Astrocyte of the cerebellum (primary cell): ENCODE measurements at places on chromosomes 11 and 22.

- DNase-seq = no peak
These were observed 17.0 kb downstream of the YDJC start for GRCh38 chr22:21612858-21613257.

- DNase-seq = no peak
These were observed 54.1 kb upstream of the WNT7B start for GRCh38 chr22:46031066-46031465.

DNA sequence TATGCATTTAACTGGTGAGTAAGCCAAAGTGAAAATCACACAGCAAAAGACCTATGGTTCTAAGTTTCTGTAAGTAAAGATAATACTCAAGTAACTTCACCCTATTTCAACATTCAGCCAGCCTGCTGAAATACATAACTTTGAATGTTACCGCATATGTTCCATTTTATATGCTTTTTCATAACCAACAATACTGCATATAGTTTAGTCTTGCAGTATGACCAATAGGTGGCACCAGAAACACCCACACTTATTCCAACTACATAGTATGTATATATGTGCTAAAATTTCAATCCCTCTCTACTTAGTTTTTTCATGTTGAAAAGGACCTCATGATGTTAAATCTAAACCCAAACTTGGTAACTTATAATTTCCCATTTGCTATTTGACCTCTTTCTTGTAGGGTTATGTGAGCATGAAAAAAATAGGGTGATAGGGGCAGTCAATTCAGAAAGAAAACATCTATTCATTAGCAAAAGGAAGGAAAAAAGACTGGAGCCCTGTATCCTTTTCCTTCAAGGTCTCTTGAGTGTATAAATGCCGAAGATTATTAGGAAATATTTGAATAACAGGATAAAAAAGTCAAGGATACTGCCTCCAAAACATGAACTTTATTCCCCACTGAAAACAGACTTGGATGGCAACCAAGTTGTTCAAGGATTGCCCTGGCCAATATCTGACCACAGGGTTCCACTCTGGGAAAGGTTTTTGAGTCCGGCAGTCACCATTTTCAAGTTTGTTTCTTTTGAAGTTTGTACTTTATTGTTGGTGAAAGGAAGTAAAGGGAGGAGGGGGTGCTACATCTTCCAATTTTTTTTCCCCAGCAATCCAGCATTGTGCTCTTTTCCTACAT is 23.8 kb upstream of the FZD4 start:
- peak; percentile 42 for DNase-seq

DNA sequence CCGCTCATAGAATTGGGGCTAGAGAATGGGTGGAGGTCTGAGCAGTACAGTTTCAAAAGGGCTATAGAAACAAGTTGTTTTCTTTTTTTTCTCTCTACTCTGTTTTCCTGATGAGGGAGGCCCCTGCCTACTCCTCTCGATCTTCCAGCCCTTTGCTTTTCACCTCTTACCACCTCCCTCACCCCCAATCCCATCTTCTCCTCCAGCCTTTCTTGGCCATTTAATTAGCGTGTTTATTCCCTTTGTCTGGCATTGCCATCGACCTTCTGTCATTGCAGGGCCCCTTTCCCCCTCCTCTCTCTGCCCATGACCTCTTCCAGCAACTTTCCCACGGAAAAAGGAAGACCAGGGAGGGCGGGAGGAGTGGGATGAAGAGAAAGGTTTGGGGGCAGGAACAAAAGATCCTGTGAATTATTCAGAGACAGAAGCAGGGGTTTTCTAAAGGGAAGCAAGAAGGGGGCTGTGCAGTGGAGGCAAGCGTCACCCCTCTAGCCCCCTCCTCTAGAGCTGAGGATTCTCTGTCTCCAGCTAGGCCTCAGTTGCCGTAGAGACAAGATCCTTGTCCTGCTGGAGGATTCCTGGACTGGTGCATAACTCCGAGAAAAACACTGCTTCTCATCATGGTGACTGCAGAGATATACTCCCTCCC is 12.9 kb downstream of the DTX4 start:
- DNase-seq = no peak

GRCh38 chr22:44168206-44168605 is 12.5 kb upstream of the PARVG start:
- DNase-seq = no peak
